ENCODE measurements at places on chromosomes 6 and 20.

DNA sequence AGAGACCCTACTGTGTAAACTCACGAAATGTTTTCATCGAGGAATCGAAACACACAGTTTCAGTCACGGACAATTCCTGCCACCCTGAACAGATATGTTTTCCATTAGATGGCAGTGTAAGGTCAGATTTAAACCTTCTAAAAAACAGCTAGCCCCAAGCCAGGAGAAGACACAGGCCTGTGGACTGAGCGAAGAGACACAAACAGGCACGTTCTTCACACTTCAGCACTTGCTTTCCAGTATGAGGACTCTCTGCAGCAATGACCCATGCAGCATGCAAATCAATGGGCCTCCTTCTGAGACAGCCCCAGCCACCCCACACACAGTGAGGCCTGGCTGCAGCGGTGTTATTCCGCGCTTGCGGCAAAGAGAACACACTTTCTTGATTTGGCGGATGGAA, 31.9 kb downstream of the HUS1B start:
- DNase-seq, result peak; percentile 64

DNA sequence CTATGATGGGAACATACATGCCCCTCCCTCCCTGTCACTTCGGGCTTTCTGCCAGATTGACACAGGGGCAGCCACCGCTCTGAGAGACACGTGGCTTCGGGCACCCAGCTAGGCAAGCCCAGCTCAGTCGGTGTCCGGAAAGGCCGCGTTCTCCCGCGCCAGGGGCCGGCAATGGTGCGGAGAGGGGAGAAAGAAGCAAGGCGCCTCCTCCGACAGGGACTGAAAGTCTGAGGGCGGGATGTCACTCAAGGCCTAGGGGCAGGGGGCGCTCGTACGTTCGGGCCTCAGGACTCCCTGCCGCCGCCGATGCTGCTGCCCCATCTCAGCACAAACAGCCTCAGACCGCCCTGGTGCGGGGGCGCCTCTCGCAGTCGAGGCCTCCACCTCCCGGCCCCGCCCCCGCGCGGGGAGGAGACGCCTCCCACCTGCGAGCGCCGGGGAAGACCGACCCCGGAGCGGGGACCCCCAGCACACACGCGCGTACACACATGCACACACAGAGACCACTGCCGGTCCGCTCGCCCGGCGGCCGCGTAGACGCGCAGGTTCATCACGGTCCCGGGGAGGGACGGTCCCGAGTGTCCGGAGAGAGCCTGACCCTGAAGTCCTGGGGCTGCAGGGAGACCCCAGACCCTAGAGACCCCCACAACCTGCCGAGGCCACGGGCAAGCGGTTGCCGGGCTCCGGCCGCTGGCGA, 1.9 kb downstream of the GRM4 start:
- no peak for DNase-seq

DNA sequence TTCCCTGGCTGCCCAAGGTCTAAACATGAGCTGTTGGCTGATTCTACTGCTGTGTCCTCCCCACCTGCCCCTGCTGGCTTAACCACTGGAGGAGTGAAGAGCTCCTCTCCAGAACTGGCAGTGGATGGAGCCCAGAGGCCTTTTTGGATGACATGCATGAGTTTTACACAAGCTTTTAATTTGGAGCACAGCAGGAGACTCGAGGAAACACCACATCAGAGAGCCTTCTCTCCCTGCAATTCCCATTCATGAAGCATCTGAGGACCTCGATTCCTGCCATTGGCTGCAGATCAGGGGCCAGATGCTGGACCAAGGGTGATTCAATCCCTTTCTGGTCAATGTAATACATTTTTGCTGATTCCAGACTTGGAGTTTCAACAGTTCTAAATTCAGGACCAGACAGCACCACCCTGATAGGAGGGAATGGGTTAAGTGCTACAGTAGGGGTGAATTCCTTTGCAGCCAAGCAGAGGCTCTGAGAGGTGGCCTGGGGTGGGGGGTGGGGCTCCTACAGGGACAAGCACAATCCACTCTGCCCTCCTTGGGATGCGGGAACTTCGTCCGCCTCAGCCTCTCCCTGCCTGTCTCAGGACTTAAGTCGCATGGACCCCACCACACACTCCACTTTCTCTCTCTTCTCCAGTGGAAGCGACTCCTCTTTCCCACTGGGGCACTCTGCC, 599 bp upstream of the PSORS1C1 start:
- DNase-seq, result no peak

DNA sequence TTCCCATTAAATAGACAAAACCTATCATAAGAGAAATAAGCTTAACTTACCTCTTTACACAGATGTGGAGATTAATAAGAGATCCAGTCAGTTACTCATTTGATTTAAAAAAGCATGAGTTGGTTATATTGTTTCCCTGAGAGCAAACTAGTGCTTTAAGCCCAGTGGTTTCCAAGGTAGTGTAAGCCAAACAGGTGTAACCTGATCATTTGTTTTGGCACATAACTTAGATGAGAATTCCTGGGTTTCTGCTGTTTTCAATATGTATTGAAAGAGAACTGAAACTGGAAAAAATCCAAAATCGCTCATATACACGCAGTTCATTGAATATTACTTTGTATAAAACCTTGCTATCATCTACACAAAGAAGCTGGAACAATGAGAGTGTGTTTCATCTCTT, 30.5 kb upstream of the SMIM8 start:
- DNase-seq, result no peak

- DNase-seq, result no peak
Observed at GRCh38 chr20:13671916-13672378, 33.2 kb upstream of the TASP1 start.

DNA sequence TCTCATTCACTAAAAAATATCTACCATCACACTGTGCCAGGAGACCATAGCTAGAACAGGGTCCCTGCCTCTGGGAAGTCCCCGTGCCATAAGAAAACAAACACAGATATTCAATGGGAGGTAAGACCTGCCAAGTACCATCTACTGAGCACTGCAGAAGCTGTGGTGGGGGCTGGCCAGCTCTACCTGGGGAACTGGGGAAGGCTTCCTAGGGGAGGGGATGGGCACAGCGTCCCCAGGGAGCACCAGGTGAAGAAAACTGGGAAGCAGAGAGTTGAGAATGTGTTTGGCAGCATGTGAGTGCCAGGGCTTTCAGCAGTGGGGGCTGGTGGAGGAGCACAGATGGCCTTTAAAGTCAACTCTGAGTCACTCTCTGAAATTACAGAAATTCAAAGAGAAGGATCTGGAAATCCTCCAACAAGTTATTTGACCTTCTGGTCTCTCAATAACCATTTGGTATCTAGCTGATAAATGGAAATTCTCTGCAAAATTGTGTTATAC, 85.2 kb downstream of the SHLD1 start:
- peak; percentile 68 for DNase-seq

DNA sequence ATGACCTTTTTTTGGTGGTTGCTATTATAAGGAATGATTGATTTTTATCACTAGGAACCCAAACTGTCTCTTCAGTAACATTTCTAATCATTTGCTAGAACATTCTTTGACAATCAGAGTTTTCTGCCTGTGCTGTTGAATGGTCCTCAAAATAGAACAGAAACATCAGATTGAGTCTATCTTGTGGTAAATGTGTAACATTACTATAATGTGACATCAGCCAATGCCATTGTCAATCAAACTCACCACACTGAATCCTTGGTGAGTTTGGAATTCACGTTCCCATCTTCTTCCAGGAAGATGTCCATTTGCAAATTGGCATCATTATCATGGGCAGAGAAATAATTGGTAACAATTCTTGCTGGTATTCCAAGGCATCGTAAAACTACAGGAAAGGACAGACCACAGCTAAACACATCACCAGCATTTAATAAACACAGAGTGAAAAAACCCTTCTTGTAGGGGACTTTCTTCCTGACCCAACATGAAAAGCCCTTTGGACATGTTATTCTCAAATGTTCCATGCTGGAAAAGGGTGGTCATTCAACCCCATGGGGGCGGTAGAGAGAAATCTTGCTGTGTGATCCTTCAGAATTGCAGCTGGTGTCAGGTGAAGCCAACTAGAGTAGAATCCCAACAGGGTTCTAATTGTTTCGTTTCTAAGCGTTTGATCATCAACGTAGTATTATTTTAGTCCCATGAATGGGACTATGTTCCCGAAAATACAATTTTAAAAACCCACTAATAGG, 98.5 kb downstream of the F13A1 start:
- no peak for DNase-seq

GRCh38 chr6:149934249-149935156, 7.3 kb upstream of the ULBP2 start:
- DNase-seq, result peak; percentile 77

- DNase-seq, result no peak
Observed at GRCh38 chr20:24185791-24186190, 197.2 kb upstream of the GGTLC1 start.

GRCh38 chr20:38805958-38806854, 709 bp downstream of the PPP1R16B start:
- no peak for DNase-seq

DNA sequence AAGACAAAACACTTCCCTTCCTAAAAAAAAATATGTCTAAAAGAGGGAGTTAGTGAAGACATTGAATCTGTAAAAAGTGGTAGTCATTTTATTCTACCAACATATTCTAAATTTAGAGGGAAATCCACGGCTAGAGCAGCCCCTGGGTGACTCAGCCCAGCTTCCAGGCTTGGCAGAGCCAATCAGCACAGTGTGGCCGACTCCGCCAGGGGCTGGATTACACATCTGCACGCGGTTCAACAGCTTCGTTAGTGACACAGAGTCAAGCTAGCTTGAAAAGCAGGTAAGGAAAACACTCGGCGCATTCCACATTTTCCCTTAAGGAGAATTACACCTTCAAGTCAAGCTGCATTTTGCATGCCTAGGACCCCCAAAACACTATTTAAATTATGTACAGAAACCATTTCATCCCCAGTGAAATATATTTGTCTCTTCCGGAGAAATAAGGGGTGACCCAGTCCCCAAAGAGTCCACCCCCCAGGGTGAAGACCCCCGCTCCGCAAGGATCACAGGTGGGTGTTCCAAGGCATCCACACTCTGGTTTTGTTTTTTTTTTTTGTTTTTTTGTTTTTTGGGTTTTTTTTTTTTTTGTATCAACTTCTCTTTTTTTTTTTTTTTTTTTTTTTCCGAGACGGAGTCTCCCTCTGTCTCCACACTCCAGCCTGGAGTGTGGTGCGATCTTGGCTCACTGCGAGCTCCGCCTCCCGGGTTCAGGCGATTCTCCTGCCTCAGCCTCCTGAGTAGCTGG, 58.4 kb upstream of the ARID1B start:
- peak; percentile 64 for DNase-seq

- DNase-seq, result no peak
Observed at GRCh38 chr20:20235681-20236080, 132.2 kb upstream of the INSM1 start.

- DNase-seq, result no peak
Observed at GRCh38 chr20:33668466-33669155, 1.9 kb downstream of the ACTL10 start.

DNA sequence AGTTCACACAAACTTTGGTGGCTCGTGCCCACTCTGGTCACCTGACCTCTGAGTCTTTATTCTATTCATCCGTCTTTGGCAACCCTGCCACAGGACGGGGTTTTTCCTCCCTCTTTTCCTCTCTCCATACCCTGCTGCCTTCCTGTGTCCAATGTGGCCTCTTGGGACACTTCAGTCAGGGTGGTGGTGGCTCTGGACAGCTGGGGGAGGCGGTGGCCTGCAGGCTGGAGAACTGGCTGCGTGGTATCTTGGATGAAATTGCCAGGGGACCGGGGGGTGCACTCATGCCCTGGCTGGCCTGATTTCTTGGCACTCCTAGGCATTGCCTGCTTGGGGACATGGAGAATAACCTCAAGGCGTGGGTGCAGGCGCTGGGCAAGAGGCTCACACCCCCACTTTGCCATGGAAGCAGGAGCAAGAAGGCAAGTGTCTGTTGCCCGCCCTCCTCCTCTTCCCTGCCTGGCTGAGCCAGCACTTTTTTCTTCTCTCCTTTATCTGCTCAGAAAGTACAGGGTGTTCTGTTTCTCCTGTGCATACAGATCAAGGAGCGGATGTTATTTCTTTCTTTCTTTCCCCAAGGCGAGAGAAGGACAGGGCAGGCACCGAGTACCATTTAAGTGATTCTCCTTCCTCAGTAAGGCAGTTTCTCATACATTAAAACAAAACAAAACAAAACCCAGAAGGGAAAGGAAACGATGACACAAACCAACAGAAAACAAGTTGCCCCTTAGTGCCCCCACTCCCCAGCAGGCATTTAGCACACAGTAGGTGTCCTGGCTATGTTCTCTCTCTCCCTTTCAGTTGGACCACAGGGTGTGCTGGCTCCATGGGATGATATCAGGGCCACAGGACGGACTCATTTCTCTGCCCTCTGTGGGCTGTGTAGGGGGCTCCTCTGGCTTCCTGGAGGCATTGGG, 155.5 kb upstream of the RNF24 start:
- peak; percentile 32 for DNase-seq

DNA sequence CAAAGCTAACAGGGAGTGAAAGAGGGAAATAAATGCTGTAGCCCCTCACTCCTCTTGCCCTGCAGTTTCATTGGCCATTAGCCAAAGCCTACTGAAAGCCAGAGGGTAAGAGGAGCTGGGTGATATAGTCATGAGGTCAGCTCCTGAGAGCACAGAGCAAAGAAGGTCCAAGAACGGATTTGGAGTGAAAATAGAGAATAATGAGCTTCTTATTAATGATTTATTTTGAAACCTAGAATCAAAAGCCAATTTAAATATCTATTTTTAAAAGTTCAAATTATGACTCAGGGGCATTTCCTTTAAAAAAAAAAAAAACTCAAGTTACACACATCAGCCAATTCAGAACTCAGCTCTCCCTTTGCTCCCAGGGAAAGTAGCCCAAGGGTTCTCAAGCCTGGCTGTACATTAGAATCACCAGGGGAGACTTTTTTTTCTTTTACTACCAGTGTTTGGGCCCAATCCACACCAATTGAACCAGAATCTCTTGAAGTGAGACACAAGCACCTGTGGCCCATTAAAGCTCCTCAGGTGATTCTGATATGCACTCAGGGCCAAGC, 79.1 kb downstream of the SNAP25 start:
- no peak for DNase-seq

DNA sequence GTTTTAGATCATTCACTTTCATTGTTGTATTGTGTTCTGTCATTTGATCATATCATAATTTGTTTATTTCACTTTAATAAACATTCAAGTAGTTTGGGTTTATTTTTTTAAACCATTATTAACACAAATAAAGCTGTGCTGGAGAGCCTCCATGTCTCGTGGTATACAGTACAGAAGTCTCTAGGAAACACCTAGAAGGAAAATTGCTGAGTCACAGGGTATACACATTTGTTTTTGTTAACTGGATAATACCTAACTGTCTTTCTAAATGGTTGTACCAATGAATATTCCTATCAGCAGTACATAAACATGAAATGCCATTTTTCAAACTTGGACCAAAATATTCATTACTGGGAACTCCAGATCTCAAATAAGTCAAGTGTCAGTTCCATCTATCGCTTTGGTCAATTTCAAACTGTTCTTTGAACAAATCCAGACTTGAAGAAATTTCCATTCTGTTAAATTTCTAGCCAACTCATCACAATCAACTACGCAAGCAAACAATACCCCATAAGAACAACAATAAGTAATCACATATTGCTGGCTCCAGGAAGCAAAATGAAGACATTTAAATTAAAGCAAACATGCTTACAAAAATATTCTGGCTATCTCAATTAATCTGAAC, 138.1 kb downstream of the ATXN1 start:
- peak; percentile 41 for DNase-seq

Data from fibroblast of villous mesenchyme (primary cell).